ENCODE measurements at places on chromosomes 2 and 18.

DNA sequence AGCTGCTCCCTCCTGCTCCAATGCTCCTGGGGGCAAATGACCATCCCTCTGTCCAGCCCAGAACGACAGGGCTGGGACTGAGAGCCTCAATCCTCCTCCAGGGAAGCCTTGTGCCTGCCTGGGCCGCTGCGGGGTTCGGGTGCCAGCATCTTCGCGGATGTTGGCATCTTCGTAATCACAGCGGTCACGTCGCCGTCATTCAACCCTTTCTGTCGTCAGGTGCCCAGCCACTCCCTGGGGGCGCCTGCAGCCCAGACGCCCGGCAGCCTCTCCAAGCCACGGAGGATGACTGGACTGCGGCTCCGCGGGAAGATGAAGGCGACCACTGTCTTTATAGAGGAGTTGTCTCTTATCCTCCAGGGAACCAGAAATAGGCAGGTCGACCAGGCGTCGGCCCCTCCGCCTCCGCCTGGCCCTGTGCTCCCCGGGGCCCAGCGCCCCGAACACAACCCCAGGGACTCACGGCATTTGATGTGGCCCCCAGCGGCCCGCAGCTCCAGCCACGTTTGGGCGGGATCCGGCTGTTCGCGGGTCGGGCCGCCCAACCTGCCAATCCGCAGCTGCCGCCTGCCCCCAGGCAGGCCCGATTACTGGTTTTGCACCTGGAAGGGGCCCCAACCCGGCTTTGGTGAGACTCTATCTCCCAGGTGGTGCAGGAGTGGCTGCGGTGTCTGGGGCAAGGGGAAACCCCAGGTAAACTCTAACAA lies 113.9 kb downstream of the THNSL2 start:
- no peak overlapping the region for H3K4me3 ChIP-seq
- DNase-seq = no peak
- H3K27ac ChIP-seq = no peak overlapping the region
- H3K4me1 ChIP-seq = no peaks in the 10 kb centered on the region

GRCh38 chr2:171584001-171584400 lies 61.7 kb downstream of the CYBRD1 start:
- no peaks in the 10 kb centered on the region for H3K4me1 ChIP-seq
- H3K27me3 ChIP-seq = no peaks in the 10 kb centered on the region
- no peak overlapping the region for H3K4me3 ChIP-seq
- no peaks in the 10 kb centered on the region for H3K36me3 ChIP-seq
- H3K27ac ChIP-seq = no peak overlapping the region
- DNase-seq = no peak

DNA sequence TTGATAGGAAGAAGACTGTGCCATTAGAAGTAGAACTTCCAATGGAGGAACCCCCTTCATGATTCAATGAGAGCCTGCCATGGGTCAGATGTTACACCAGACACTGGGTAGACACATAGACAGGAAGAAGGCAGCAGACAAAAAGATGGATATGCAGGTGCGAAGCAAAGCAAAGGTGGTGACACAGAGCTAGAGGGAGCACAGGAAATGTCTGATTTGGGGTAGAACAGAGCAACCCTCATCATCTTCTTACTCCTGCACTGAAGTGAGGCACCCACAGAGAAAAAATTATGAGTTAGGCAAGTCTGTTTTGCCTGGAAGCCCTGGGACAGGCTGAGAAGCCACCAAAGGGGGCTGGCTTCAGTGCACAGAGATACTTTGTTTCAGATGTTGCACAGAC lies 240.2 kb downstream of the ANAPC1 start:
- H3K4me1 ChIP-seq = no peaks in the 10 kb centered on the region
- no peak overlapping the region for H3K27ac ChIP-seq
- H3K4me3 ChIP-seq = no peak overlapping the region
- no peaks in the 10 kb centered on the region for H3K36me3 ChIP-seq
- no peak for DNase-seq

DNA sequence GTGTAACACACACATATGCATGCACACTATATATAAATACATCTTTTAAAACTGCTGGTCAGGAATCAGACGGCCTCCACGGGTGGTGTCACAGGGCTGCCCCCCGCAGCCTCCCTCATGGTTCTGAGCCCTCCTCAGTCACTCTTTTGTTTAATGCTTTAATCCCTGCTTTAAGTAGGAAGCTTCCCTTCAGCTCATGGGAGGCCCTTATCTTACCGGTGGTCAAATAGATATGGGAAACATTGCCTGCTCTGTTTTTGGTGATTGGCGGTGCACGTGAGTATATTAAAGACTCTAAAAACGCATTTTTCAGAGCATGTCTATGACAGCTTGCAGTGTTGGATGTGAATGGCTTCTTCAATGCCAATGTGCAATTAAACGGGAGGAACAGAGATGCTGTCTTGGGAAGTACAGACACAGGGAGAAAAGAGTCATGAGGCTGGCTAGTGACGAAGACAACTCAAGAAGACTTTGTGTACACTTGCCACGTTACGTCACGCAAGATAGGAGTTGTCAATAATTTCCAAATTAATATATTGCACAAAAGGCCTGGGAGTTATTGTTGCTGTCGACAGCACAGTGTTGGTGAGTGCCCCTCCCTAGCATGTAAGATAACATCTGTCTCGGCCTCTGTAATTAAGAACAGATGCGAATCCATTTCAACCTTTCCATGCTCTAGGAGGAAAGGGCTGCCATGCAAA lies 23.3 kb downstream of the GNLY start:
- no peak overlapping the region for H3K27ac ChIP-seq
- no peaks in the 10 kb centered on the region for H3K36me3 ChIP-seq
- no peaks in the 10 kb centered on the region for H3K27me3 ChIP-seq
- no peak for DNase-seq
- no peaks in the 10 kb centered on the region for H3K4me1 ChIP-seq

DNA sequence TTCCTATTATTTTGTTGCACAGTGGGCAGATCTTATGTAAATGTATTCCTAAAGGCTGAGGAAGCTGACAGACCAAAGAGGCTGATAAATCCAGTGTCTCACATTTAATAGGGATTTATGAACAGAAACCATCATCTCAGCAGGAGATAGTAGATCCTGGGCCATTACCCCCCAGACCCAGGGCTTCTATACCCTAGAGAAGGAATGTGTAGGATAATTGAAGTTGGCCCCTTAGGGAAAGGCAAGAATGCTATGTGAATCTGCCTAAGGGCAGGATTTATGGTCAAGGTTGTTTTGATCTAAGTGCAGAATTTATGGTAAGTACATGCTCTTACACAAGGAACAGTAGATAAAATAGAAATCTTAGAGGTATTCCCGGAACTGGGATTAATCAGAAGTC lies 29.0 kb downstream of the RPL37A start:
- H3K36me3 ChIP-seq = no peaks in the 10 kb centered on the region
- no peaks in the 10 kb centered on the region for H3K27me3 ChIP-seq

GRCh38 chr18:33538418-33539042 lies 39.5 kb upstream of the ASXL3 start:
- H3K27ac ChIP-seq = no peak overlapping the region
- no peak for DNase-seq
- no peak overlapping the region for H3K4me3 ChIP-seq
- H3K27me3 ChIP-seq = no peaks in the 10 kb centered on the region
- no peaks in the 10 kb centered on the region for H3K4me1 ChIP-seq
- no peaks in the 10 kb centered on the region for H3K36me3 ChIP-seq

DNA sequence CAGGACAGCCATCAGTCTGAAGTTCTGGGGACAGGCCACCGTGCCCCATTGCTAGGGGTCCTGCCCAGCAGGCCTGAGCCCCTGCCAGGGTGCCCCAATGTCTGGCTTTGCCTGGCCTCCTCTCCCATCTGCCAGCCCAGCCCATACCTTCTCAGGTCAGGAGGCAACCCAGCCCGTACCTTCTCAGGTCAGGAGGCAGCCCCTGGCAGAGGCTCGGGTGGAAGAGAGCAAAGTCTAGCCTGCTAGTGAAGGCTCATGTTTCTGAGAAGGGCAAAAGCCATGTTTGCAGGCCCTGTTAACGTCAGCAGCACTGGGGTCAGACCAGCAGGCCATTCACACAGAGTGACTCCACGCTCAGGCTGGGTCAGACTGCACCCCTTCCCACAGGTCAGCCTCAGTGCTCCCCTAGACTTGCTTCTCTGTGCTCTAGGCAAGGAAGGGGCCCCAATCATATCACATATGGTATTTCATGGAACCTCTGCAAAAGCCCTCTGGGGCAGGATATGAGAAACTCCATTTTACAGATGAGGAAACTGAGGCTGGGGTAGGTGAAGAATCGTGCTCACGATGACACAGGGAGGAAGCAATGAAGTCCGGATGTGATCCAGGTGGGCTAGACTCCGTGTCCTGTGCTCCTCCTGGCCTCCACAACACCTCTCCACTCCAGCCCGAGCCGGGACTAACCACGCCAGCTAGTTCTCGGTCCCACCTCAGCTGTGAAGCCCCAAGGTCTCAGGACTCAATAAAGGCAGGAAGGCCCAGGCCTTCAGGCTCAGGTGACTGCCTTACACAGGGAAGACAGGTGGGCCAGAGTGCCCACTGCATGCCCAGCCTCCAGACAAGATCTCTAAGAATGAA lies 9.5 kb downstream of the SDC1 start:
- no peaks in the 10 kb centered on the region for H3K36me3 ChIP-seq
- no peak overlapping the region for H3K27ac ChIP-seq
- no peaks in the 10 kb centered on the region for H3K4me1 ChIP-seq
- no peak for DNase-seq
- H3K27me3 ChIP-seq = no peaks in the 10 kb centered on the region
- no peak overlapping the region for H3K4me3 ChIP-seq
